Memory B cell (primary cell): ENCODE measurements at places on chromosomes 13 and 19.

DNA sequence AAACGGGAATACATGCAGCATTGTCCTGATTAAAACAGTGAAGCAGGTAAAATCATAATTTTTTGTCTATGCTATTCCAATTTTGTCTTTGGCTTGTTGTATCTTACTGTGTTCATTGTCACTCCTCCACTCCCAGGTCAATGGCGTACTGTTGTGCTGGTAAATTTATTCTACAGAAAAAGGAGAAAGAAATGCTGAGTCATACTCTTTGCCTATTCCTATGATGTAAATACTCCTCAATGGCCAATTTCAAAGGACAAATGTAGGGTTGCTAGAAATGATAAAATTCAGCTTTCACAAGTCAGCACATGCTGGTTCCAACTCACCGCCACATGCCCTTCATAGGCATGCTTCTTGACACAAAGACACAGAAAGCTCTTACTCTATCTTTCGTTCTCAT, 694.4 kb upstream of the PCDH20 start:
- no peak for DNase-seq

GRCh38 chr19:36100476-36100875, 10.5 kb upstream of the OVOL3 start:
- no peak for DNase-seq

DNA sequence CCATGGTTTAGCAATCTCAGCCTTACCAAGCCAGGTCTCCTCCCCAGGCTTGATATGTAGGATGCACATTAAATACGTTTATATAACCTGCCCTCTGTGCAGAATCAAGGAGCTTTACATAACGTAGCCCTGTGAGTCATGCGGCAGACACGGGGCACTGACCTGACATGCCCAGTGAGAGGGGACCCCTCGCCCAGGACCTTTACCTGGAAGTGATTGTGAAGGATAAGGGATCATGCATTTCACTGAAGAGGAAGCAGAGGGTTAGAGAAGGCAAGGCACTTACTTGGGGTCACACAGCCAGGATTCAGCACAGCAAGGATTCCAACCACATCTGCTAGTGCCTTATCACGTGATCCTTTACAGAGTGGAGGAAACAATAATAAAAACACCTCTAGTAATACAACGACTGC, 18.9 kb upstream of the FOSB start:
- DNase-seq: no peak

DNA sequence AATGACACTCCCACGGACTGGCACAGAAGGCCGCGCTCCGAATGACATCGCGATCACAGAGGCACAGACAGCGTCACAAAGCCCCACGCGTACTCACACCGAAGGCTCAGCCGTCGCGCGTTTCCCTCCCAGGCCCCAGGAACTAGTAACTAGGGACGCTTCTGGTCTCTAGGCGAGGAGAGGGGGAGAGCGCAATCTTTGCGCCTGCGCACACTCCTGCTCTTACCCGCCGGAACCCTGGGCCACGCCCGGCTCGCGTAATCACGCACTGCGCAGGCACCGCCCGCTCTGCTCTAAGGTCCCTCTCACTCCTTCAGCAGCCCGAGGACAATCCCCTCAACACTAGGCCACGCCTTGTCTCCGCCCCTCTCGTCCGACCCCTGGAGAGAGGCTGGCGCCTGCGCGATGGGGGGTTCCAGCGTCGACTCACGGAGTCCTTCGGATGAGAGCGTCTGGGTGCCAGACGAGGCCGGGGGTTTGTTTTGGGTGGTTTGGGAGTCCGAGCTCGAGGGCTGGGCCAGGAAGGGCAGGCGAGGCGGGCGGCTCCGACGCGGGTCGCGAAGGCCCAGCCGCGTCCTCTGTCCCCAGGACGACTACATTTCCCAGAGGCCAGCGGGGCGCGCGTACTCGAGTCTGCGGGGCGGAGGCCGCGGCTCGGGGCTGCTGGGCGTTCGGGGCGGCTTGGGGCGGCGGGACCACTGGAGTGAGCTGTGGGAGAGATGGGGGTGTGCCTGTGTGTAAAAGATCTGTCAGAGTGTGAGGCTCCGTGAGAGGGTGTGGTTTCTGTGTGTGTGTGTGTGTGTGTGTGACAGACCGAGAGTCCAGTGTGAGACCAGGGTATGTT, at the start of gene ZNF471:
Gene ZNF471, plus strand, starts transcription at position 410 of the 844 bp plus-strand sequence. CDS start 3,717 bp downstream, outside the sequence.
- peak; percentile 74 for DNase-seq
